NCI-H1105 treated with DMSO at 0.1 percent for 48 hours (cell line): ENCODE measurements at places on chromosomes 1 and 21.
A peak's percentile ranks its signal among the peaks of the same experiment; 100 is the strongest.

GRCh38 chr1:220272841-220273090, 513 bp upstream of the RAB3GAP2 start:
- no peak for DNase-seq

DNA sequence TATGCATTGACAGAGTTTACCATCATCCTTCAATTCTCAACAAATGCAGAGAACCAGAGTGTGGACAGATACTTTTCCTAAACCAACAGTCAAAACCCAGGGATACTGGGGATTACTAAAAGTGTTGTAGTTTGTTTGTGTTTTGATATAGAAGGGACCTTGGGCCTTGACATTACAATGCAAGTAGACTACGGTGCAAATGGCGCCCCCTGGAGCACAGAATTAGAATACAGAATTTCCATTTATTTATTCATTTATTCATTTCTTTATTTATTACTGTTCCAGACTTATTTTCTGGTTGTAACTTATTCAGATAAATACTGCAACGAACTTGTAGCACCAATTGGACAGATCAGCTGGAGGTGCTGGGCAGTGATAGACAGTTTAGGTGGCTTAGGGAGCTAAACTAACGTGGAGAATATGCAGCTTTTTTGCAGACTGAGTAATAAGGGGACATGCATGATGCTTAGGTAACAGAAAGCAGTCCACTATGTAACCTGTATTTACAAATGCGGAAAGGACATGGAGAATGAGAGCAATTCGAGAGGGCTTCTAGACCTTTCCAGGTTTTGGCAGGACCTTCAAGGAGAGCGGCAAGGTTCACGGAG, 42.6 kb downstream of the KIRREL1 start:
- peak; percentile 19 for DNase-seq

DNA sequence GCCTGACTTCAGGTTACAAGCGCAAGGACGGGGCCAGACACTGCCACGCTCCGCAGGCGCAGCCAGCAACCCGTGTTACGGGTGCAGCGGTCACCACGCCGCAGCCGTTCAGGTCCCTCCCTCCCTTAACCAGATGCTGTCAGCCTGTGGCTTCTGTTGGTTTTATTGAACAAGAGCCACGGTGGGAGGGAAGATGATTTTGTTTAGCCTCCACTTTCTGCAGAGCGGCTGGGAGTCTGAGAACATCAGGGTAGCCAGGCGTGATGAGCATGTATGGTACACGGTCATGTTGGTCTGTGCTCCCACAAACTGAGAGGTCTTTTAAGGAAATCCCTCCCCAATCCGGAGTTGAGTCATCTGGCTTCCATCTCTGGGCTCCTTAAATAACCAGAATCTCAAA, 18.5 kb upstream of the ADARB1 start:
- no peak for DNase-seq

- no peak for DNase-seq
Observed at GRCh38 chr1:153616917-153617311, 789 bp upstream of the S100A14 start.

GRCh38 chr1:74690909-74691308, 17.3 kb upstream of the ERICH3 start:
- peak; percentile 90 for DNase-seq
